HT-29 (cell line): ENCODE measurements at places on chromosomes 5 and 9.

GRCh38 chr9:86645303-86645702, 291.1 kb upstream of the TUT7 start:
- DNase-seq = no peak

DNA sequence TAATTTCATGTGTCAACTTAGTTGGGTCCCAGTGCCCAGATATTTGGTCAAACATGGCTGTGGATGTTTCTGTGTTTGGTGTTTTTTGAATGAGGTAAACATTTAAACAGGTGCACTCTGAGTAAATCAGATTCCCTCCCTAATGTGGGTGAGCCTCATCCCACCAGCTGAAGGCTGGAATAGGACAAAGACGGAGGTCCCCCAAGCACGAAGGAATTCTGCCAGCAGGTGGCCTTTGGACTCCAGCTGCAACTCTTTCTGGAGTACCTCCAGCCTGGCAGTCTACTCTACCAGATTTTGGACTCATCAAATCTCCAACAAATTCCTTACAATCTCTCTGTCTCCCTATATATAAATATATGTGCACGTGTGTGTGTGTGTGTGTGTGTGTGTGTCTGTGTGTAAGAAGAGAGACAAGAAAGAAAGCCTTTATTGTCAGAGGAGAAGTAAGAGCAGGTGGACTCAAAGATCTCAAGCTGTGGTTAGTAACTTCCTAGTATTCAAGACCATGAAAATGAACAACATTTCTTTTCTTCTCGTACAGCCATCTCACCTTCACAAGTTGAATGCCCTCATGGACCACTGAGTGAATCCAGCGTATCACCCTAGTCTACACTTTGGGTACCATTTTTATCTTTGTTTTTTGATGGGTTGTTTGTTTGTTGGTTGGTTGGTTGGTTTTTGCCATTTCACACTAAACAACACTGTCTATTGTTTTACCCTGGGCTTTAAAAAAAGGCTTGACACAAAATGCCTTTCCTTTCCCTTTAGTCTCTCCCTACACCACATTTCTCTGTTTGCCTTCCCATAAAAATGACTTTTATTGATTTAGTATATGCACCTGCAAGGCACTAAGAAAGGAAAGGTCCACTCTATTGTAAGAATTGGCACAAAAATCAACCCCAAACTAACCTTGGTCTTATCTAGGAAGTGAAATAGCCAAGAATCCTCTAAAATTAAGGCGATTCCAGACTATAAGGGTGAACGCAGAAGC, 118.7 kb downstream of the TENT4A start:
- DNase-seq = no peak

- DNase-seq = no peak
These were observed 3.2 kb upstream of the SET start for GRCh38 chr9:128685636-128686489.

- no peak for DNase-seq
These were observed 55.2 kb downstream of the SLC28A3 start for GRCh38 chr9:84285381-84285780.

DNA sequence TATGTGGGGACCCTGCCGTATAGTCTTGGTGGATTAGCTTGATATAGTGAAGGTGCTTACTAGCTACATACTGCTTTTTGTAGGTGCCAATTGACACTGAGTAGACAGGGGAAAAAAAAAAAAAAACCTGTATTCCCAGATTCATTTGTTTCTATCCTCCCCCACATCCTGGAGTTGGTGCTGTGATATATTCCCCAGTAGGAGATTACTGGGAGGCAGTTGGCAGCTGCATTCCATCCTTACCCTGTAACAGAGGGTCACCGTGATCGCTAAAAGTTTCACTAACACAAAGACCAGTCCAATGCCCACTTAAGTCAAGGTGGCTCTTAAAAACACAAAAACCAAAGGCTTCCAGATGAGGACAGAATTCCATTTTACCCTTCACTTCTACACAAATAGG, 27.4 kb upstream of the TOMM5 start:
- DNase-seq = no peak
